ENCODE measurements at places on chromosomes 7 and 10. TPM values are rescaled to one million over a fixed set of nuclear protein-coding genes. Genes with fewer than 3 reads are reported as not detected.

The MLXIPL gene
- total RNA-seq = not detected

The EPHB6 gene
- 29.3 TPM for total RNA-seq

The CALML3 gene
- under 0.01 TPM for total RNA-seq

The OR2A14 gene
- total RNA-seq = not detected

The STRIP2 gene
- 44.8 TPM for total RNA-seq

The DLX5 gene
- total RNA-seq = 2.9 TPM

The AOC1 gene
- not detected for total RNA-seq

The PDGFA gene
- 42.4 TPM for total RNA-seq

The PURB gene
- 36.7 TPM for total RNA-seq

Data from frontal cortex (tissue), 4 donors.